ENCODE measurements at places on chromosomes 2 and 18.

DNA sequence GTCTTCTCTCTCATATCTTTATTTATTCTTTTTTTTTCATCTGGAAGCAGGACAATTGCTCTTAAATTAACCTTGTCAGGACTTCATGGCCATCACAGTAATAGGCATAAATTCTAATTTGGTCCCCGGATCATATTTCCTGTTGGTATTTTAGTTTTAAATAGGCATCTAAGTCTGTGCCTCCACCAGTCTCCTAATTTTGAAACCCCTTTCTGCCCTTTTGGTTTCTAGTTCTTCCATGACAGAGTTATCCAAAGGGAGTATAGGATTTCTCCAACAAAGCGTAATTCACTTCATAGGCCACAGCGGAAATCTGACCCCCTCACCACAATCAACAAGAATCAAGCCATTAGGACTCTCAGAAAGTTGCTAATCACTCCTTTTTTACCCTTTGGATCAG is 3.8 kb downstream of the EPHA4 start:
- DNase-seq = no peak

- no peak for DNase-seq
Measured at GRCh38 chr18:57353137-57353939, 981 bp downstream of the ST8SIA3 start.

GRCh38 chr2:120809609-120810440 is 74.2 kb downstream of the GLI2 start:
- DNase-seq = no peak

GRCh38 chr2:181190711-181191110 is 210.3 kb downstream of the UBE2E3 start:
- DNase-seq = no peak

DNA sequence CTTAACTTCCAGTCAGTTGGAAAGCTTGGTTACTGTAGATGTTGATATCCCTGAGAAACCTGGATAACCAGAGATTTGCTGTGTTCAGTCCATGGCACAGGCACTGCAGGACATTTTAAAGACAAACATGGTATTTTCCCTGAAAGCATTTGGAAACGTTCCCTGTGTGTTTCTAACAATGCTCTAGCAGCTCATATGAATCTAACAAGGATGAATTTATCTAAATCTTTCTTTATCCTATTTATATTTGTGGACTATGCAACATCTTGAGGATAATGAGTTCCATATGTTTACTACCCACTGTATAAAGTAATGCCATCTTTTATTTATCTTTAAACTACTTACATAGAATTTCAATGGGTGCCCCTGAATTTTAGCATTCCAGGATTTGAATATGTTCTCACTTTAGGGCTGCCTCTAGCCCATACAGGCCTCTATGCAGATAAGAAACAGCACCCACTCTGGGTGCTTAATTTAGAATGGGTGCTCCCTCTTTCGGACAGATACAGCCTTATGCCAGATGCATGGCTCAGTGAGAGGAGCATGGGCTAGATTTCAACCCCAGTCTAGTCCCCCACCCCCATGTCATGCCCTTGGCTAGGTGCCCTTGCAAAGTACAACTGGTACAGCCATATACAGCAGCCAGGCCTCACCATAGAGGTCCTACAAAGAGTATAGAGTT is 50.6 kb upstream of the NEMP2 start:
- no peak for DNase-seq

- no peak for DNase-seq
Measured at GRCh38 chr2:44101246-44101645, 67.4 kb upstream of the PPM1B start.

DNA sequence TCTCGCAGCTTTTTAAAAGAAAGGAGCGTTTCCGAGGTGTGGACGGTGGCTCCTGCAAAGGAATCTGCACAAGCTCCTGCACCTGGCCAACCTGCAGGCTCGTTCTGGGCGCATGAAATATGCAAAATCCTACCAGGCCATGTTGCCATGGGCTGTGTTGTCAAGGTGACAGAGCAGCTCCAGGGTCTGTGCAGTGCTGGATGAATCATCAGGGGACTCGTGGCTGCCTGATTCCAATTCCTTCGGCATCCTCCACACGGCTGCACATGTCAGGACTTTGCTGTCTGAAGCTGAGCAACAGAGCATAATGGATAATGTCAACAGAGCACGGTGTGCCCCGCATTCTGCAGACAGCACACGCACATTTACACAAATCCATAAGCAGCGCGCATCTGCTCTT is 120.5 kb downstream of the EIPR1 start:
- no peak for DNase-seq

GRCh38 chr2:40204268-40204667 is 247.6 kb downstream of the SLC8A1 start:
- no peak for DNase-seq

DNA sequence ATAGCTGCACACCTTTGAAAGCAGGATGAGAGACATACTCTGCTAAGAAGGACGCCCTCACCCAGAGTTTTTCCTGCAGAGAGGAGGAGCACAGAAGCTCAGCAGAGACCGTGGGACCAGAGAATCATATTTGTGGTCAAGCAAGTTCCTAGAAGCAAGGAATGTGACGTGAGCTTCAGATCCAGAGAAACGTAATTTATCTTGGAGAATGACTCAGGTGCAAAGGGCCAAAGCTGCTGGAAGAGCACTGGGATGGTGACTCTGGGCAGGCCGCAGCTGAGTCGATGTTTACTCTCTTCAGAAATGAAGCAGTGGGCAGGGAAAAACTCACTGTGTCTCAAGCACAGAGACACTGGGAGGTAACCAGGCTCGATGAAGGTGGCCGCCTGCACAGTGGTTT is 50.1 kb upstream of the IGFBP2 start:
- no peak for DNase-seq

GRCh38 chr2:188119112-188119838 is 172.4 kb upstream of the GULP1 start:
- DNase-seq = no peak

- DNase-seq = no peak
Measured at GRCh38 chr18:48839819-48840490, 110.8 kb downstream of the SMAD7 start.

DNA sequence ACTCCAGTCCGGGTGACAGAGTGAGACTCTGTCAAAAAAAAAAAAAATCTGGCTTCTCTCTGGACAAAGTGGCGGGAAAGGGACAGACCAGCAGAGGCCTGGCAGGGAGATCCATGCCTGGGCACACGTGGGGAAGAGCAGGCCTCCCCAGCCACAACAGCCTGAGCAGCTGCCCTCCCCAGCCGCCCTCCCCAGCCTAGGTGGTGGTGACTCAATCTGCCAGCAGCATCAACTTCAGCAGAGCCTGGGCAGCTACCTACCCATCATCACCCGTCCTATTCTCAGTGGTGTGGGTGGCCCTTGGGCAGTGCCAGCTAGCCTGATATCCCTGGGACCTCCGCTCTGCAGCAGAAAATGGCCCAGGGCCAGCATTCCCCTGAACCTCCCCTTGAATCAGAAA is 612.4 kb downstream of the FBXO15 start:
- no peak for DNase-seq

DNA sequence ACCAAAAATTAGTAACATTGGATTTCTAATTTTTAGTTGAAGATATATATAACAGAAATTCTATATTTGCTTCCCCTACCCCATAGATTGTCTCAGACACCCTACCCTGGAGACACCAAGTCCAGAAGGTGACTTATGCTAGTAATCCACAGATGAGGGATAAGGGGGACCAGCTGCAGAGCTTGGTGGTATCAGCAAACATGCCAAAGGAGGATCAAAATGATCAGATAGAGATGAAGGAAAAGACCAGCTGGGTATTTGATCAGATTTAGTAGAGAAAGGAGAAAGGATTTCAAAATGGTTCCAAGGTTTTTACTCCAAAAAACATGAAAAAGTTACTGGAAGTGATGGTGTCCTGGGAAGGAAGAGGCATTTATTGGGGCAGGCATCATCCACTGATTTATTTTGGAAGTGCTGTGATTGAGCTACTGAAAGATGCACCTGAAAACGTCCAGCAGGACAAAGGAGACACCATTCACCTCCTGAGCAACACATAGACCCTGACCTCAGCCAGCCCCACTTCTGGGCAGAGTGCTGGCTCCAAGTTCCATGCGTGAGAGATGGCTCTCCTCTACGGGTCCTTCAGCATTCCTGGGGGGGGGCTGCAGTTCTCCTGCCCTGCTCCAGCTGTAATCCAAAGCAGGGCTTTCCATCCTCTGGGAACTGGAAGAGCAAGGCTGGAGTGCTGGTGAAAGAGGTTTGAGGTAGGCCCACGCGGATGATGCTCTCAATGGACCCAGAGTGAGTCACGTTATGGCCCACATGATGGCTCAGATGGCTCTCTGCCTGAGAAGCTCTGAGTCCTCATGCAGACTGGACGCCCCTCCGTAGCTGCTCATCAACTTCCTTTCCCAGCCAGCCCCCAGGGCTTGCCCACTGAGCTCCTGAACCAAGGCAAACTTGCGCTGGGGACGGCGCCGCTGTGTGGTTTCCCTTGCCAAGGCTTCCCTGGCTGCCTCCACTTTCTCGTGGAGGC is 3.7 kb upstream of the LRRFIP1 start:
- no peak for DNase-seq

DNA sequence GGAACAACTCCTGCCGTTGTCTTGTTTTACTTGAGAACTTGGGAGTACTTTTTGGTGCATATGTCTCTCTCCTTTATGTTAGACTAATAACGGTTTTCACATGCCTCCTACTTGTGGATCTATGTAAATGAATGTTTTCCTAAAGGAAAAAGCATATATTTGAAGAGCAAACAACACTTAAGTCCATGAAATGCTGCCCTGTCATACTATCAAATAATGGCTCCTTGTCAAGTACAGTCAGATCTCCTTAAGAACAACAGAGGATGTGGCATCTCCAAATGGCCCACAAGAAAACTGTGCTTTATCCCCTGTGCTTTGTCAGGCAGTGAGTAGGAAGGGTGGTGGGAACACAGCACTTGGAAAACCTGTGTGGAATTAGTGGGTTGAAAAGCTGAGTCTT is 198.2 kb downstream of the PTGR3 start:
- no peak for DNase-seq

- no peak for DNase-seq
Measured at GRCh38 chr18:76992226-76993084, 140.1 kb downstream of the MBP start.

- DNase-seq = no peak
Measured at GRCh38 chr18:39051013-39051412, 1485.4 kb upstream of the CELF4 start.

DNA sequence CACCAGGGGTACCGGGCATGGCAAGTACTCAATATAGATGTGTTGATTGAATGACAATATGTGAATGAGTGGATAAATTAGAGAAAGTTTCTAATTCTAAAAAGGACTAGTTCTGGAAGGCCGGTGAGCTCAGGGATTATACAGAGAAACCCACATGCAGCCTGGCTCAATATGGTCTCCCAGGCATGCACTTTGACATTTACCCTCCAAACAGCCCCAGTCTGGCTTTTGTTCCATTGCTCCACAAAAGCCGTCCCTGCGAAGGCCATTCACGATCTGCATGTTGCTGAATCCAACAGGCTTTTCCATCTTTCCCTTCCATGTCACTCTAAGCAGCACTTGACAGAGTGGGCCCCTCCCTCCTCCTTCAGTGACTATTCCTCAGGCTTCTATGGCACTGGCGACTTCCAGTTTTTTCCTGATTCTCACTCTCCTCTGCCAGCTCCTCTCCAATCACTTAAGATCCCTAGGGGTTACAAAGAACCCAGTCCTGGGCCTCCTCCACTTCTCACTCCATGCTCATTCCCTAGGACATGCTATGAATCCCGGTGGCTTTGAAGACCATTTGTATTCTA is 266.7 kb downstream of the AFF3 start:
- DNase-seq = no peak

DNA sequence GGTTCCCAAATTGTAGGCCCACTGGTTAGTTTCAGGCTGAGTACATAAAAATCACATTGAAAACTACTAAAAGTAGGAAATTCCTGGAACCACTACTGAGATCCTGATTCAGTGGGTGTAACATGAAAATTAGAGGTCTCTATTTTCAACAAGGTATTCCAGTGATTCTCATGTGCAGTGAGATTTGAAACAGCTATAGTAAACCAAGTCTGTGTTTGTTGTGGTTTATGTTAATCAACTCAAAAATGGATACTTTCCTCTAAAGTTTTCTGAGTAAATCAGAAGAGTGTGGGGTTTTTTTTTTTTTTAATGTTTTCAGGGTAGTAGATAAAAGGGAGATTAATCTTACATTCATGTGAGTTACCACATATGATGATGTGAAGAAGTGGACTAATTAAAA is 42.4 kb upstream of the LIMS1 start:
- DNase-seq = no peak

DNA sequence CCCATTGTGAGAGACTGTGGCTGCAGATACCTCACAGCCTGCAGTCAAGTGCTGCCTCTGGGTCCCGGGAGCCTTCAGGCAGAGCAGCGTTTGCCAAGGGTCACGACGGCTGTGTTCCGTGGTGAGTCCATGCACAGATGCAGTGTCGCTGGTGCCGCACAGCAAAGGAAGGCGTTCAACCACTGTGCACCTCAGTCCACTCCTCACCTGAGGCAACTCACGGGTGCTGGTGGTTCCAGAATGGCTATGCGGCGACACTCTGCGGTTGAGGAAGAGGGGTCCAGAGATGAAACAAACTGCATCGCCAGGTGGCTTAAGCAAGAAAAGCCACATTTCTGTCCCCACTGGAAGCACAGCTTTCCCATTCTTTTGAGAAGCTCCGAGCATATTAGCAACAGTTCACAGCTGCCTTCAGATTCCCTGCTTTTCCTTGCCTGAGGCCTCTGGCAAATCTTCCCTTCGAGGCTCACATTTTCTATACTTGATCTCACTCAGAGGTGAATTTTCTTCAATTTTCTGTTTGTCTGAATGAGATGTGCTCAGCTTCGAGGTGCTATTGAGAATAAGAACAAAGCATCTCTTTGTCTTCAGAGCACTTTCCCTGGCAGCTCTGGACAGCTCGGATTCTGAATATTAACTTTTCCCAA is 208.8 kb upstream of the TWIST2 start:
- no peak for DNase-seq

DNA sequence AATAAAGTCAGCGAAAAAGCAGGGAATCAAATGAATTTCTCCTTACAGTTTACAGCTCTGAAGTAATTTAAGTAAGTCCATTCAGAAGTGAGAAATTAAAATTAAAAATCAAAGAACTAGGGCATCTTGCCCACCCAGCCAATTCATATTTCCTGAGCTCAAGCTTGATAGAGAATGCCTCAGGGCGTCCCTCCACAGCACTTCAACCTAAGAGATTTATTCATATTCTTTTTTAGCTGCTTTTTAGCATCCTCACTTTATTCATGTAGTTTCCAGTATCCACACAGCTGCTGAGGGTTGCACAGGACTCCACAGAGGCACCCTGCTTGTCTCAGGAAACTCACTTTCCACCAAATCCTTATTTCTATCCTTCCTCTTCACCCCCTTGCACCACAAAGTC is 900.3 kb downstream of the BCL11A start:
- DNase-seq = no peak

DNA sequence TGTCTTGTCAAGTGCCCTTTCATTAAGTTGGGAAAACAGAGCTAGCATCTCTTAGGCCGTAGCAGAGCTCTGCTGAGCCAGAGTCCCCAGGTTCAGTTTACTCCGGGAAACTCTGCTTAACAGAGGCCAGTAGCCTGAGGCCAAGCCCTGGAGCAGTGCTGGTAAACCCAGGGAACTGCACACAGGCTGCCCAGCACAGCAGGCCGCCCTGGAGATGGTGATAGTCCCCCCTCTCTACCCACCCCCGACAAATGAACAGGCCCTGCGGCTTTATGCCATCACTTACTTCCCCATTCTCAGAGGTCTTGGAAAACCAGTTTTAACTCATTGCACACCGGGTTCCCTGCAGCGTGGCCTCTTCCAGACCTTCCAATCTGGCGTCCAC is 3.5 kb downstream of the CNNM4 start:
- DNase-seq = no peak
